Stimulated activated CD4-positive, alpha-beta T cell treated with anti-CD3 and anti-CD28 coated beads, Interleukin-12 subunit alpha, Interleukin-12 subunit beta, amount 100 ng/mL, for 48 hours (primary cell): ENCODE measurements at places on chromosomes 16 and 17.

DNA sequence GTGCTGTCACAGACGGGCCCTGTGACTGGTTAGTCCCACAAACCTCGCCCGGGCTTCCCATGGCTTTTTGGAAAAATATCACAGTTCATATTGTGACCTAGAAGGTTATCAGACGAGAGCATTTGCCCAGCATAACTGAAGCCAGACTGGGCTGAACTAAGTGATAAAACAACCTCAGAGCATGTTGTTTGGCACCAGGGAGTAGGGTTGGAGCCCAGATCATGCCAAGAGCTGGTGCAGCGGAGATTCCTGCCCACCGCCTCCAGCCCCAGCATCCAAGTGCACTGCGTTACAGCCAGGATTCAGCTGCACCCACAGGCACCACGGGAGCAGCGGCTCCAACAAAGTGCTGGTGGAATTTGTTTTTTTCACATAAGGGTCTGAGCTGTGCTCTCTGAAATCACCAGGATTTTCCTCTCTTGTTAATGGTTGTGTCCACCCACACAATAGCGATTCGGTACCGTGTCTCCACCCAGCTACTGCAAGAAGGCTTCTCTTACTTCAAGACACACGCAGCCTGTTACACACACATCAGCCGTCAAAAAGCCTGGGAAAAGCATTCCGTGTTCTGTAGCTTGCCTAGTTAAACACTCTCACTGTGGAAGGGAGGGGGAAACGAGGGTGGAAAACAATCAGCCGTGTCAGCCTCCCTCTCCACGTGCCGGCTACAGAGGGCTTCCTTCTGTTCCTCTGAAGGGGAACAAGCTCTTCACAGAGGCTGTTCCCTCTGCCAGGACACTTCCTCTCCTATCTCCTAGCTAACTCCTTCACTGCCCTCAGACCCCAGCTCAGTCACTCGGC, 273.8 kb downstream of the C16orf95 start:
- no peak for DNase-seq

DNA sequence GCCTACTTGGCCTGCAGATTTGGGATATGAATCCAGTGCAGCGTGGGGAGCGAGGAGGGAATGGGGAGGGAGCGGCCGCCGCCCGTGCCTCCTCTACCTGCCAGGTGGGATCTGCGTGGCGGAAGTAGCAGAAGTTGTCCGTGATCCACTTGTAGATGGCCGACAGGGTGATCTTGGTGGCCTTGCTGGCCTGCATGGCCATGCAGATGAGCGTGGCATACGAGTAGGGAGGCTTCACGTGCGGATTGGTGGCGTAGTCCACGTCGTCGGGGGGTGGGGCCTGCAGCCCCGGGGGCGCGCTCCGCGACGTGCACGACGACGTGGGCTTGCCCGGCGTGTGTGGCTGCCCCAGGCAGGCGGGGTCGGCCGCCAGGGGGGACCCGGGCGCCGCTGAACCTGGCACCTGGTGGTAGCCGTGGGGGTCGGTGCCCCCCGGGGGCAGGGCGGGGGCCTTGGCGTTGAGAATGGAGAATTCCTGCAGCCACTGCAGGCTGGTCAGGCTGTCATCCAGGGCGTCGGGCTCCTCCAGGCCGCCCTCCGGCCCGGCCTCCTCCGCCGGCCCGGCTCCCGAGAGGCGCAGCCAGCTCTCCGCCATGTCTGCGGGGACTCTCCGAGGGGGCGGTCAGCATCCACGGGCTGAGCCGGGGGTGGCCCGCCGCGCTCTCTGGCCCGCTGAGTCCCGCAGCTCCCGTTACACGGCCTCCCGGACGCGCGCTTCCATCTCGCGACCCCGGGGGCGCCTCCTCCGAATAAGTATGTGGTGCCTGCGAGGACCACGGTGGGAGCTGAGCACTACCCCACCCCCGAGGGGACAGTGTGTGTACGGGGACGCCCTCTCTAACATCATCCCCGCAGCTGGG, 1.0 kb downstream of the FOXJ1 start:
- DNase-seq: no peak

GRCh38 chr16:930076-930475, 40.7 kb downstream of the LMF1 start:
- DNase-seq: no peak

- DNase-seq: no peak
These were observed 49.3 kb upstream of the MPHOSPH6 start for GRCh38 chr16:82219298-82219697.

DNA sequence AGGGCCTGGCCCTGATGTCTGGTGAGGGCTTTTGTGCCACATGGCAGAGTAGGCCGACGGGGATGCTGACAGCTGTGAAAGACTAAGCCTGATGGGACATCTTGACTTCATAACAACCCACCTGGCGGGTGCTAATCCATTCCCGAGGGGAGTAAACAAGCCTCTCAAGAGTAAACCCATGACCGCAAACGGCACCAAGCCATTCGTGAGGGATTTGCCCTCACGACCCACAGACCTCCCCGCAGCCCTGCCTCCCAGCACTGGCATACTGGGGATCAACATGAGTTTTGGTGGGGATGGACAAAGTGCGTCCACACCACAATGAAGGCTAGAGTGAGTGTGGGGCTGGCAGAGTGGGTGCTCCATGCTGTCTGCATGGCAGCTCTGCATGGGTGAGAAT, 11.7 kb downstream of the RNF213 start:
- DNase-seq: no peak
